ENCODE measurements at places on chromosomes 1 and 21.

DNA sequence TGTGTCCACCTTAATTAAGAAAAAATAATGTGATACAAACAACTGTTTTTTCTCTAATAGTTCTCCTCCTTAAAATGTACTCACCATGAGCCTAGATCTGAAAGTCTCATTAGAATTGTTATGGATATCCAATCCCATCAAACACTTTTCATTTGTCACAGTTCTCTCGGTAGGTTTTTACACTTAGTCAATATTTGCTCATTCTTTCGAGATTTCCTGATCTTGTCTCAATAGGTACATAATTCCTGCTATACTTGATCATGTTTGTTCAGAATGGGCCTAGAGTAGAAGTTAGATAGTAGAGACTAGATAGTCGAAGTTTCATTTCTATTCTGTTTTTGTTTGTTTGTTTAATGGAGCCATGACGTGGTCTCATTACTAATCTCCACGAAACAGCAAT, 2005.7 kb downstream of the NCAM2 start:
- DNase-seq: no peak

GRCh38 chr1:61269602-61270001, 187.2 kb downstream of the NFIA start:
- no peak for DNase-seq

DNA sequence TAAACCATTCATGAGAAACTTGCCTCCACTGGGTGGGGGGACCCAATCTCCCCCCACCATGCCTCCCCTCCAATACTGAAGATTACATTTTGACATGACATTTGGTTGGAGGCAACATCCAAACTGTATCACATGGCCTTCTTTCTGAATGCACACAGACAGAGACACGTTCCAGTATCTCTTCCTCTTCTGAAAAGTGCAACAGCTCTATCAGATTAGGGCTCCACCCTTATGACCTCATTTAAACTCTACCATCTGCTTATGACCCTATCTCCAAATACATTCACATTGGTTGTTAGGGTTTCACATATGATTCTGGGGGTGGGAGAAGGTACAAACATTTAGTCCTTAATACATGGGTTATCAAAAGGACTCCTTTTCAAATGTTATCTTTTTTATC, 481.8 kb upstream of the NFIA start:
- no peak for DNase-seq

DNA sequence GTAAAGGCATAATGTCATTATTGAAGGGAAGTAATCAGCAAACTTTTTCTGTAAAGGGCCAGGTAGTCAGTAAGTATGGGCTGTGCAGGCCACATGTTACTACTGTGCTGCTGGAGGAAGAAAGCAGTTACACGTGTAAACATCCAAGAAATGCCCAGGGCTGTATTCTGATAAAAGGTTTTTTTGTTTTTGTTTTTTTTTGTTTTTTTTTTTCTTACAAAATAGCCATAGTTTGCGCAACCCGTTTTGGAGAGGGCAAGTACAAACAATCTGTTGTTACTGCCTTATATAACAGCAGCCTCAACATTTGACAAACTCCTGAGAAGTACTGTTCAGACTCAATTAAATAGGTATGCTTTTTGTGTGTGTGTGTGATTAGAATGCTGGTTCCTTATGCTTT, 26.7 kb upstream of the MTMR11 start:
- DNase-seq: no peak

GRCh38 chr21:42599962-42600361, 53.5 kb upstream of the PDE9A start:
- DNase-seq: no peak

GRCh38 chr1:200263203-200263602, 146.6 kb downstream of the ZNF281 start:
- DNase-seq: no peak

GRCh38 chr1:62436039-62436465, 797 bp upstream of the USP1 start:
- DNase-seq: no peak

DNA sequence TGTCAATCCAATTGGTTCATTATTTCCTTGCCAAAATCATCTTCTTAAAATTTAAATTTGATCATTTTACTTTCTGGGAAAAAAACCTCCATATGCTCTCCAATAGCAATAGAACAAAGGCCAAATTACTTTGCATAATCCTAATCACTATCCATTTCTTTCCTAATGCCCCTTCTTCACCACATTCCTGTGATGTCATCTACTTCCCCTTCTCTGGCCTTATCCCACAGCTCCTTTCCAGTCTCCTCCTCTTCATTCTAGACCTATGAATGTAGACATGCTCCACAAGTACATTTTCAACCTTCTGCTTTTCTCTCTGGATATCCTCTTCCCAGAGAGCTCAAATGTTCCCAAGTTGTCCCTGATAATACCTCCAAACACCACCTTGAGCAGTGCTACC, 216.6 kb downstream of the MRPL39 start:
- peak; percentile 5 for DNase-seq

GRCh38 chr1:16091296-16091695, 17.8 kb upstream of the FAM131C start:
- no peak for DNase-seq

DNA sequence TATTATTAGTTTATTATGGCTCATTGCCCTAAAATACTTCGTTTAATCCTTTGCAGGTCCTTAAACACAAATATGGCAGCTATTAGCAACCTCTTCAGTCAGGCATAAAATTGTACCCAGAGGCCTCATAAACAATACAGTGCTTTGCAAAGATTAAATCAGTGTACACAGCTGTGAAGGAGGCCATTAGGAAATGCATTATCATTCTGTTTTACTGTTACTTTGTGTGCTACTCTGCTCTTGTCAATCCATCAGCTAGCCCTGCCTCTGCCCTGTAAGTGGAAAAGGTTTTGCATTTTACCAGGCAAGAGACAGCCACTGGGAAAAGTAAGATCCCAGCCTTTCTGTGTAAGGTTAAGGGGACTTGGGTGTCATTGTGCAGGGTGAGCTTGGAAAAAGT, 415.7 kb upstream of the DAB1 start:
- DNase-seq: no peak

- DNase-seq: no peak
These were observed 15.6 kb upstream of the ZNF669 start for GRCh38 chr1:247119600-247120407.

DNA sequence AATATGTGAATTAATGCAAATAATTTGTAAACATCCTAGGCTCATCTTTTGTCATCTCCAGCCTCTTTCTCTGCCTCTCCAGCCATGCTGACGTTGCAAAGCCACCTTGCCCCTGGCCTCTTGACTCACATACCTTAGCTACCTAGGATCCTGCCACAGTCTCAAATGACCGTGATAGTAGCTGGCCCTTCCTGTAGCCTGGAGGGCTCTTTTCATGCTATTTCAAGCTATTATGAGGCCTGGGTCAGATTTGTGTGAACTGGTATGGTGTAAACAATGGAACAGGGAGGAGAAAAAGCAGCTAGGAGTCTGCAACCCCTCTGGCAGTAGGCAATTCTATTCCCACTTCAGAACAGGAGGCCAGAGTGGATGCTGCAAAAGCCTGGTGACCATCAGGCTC, 337.7 kb downstream of the DISC1 start:
- DNase-seq: no peak

GRCh38 chr1:207719234-207719633, 32.6 kb upstream of the CD46 start:
- no peak for DNase-seq

DNA sequence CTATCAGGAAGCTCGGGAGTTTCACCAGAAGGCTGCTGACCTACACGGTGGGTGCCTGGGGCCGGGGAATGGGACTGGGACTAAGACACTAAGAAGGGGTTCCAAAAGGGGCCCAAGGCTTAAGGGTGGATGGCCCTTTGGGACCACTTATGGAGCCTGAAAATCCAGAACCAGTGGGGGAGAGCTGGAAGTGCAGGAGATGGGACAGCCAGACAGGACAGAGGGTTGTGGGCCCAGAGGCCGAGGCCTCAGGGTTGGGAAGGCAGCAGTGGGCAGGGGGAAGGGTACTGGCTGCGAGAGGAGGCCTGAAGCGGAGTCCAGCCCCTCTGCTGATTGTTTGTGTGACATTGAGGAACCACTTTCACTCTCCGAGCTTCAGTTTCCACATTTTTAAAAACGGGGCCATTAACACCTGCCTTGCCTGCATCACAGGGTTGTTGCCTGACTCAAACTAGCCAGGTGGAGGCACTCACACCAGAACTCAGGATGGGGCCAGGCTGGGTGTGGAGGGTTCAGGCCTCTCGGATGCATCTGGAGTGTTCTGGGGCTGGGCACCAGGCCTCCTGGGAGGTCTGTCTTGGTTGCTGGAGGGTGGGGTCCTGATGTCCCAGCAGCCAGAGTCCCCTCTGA, 3.0 kb downstream of the TTC24 start:
- DNase-seq: no peak

DNA sequence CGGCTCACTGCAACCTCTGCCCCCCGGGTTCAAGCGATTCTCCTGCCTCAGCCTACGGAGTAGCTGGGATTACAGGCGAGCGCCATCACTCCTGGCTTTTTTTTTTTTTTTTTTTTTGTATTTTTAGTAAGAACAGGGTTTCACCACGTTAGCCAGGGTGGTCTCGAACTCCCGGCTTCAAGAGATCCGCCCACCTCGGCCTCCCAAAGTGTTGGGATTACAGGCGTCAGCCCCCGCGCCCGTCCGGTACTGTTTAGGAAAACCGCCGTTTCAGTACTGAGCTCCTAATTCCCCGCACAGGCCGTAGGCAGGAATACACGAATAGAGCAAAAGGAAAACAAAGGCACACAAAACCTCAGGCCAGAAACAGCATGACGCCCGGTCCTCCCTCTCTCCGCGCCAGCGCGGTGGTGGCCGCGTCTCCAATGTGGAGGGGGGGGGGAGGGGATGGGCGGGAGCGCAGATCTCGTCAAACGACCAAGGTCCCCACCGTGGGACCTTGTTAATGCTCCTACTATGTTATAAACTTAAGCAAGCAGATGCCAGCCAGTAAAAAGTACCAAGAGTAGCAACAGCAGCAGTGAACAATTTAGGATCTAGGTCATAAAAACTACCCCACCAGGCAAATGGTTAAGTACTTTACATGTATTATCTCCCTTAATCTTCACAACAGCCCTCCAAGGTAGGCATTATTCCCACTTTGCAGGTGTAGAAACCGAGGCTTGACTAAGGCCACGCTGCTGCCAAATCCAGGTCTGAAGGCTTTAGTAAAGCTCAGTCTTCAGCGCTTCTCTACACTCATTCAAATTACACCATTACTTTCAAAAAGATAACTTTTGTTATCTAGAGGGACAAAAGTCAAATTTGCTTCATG, 648 bp upstream of the ADAR start:
- no peak for DNase-seq

GRCh38 chr1:43352881-43353280, 5.9 kb upstream of the CDC20 start:
- no peak for DNase-seq

DNA sequence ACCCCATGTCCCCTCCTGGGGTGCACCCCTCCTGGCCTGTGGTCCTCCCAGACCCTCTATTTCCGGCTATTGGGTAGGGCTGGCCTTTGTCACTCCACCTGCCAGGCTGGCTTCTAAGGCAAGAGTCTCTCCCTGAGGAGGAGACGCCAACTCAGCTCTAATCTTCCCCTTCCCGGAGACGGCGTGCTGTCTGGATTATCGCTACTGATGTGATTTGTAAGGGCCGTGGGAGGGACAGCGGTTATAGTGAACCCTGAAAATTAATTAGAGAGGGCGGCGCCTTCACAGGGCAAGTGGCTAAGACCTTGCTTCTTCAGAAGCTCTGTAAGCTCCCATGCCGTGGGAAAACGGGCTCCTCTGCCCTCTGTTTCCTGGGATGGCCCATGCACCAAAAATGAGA, 207.0 kb upstream of the VAMP3 start:
- DNase-seq: no peak

- no peak for DNase-seq
These were observed 259.1 kb upstream of the ADAMTS5 start for GRCh38 chr21:27225940-27226339.

DNA sequence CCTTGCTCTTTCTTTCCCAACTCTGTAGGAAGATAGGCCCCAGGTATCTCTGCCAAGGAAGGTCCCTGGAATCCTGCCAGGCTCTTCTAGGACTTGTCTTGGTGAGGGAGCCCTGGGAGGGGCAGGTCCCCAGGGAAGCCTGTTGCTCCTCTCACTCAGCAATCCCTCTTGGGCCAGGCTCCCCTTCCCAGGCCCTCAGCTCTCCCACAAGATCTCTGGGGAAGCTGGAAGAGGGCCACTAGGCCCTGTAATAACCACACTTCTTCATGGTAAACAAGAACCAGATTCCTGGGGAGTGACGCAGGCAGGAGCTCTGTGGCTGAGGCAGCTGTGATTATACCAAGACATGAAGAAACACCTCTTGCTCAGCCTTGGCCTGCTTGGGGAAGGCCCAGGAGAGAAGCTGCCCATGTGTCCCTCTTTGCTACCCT, 9.9 kb upstream of the MAPKAPK2 start:
- DNase-seq: no peak

GRCh38 chr1:116159177-116159576, 48.0 kb downstream of the MAB21L3 start:
- no peak for DNase-seq

DNA sequence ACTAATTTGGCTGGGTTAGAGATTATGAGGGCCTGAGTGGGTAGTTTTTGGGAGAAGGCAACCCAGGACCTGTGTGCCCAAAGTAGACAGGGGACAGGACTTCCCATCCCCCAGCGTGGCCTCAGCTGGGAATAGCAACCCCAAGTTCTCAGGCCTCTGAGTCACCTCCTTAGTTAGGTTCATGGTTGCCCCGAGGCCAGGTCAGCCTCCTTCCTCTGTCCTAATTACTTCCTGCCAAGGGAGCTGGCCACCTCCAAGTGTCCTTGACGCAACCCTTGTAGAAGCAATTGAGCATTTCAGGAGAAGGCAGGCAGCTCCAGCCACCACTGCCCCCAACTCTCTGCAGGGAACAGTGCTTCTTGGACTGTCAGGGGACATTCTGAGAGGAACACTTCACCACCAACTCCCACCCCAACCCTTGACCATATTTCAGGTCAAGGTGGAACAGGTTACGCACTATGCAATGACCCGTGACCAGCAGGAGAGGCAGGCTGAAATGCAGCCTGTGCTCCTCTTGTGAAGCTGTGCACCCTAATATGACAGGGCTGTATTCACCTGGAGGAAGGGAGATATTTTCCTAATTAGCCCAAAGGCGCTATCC, 5.1 kb upstream of the NT5C1A start:
- DNase-seq: no peak

DNA sequence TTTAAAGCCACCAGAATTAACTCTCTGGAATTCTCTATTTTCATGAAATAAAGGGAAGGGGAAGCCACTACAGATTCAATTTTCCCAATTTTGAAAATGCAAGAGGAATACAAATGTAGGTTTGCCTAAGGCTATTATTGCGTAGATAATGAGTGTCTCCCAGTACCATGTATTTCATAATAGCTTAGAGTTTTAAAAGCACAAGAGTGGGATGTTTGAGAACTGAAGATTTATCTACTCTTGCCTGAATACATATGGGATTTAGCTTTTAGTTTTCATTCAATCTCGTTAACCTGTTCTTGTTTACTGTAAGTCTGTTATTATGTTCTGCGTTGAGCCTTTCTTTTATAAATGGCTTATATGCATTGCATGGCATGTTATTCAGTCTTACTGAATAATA, 795.1 kb downstream of the BRINP3 start:
- DNase-seq: no peak

Measured in KBM-7 (cell line).